ENCODE measurements at places on chromosomes 11 and 22. TPM values are rescaled to one million over a fixed set of nuclear protein-coding genes. Genes with fewer than 3 reads are reported as not detected.
A peak's percentile ranks its signal among the peaks of the same experiment; 100 is the strongest.

- no peaks in the 10 kb centered on the region for H3K36me3 ChIP-seq
- DNase-seq, result no peak
- H3K27ac ChIP-seq, result no peak overlapping the region
These were observed 120.8 kb downstream of the CTTN start for GRCh38 chr11:70519117-70519516.

Gene LRRC75B
- total RNA-seq, result 9.8 TPM

GRCh38 chr11:89293965-89294679 lies 116.4 kb downstream of the TYR start:
- H3K36me3 ChIP-seq, result no peaks in the 10 kb centered on the region
- H3K4me3 ChIP-seq, result peak overlapping the region; percentile 28
- H3K4me1 ChIP-seq, result no peaks in the 10 kb centered on the region

Gene LRP5
- 30.9 TPM for total RNA-seq

GRCh38 chr11:63765688-63766241 lies 2.8 kb downstream of the ZFTA start:
- no peak overlapping the region for H3K4me3 ChIP-seq
- peaks cover 68% of the 10 kb centered on the region for H3K4me1 ChIP-seq
- no peak overlapping the region for H3K27ac ChIP-seq
- H3K36me3 ChIP-seq, result peaks cover 27% of the 10 kb centered on the region
- peaks cover 10% of the 10 kb centered on the region for H3K27me3 ChIP-seq

GRCh38 chr11:70575396-70576060 lies 177.2 kb downstream of the CTTN start:
- H3K36me3 ChIP-seq, result no peaks in the 10 kb centered on the region
- no peak overlapping the region for H3K27ac ChIP-seq
- no peak for DNase-seq
- peaks cover 3% of the 10 kb centered on the region for H3K27me3 ChIP-seq
- H3K4me1 ChIP-seq, result no peaks in the 10 kb centered on the region

DNA sequence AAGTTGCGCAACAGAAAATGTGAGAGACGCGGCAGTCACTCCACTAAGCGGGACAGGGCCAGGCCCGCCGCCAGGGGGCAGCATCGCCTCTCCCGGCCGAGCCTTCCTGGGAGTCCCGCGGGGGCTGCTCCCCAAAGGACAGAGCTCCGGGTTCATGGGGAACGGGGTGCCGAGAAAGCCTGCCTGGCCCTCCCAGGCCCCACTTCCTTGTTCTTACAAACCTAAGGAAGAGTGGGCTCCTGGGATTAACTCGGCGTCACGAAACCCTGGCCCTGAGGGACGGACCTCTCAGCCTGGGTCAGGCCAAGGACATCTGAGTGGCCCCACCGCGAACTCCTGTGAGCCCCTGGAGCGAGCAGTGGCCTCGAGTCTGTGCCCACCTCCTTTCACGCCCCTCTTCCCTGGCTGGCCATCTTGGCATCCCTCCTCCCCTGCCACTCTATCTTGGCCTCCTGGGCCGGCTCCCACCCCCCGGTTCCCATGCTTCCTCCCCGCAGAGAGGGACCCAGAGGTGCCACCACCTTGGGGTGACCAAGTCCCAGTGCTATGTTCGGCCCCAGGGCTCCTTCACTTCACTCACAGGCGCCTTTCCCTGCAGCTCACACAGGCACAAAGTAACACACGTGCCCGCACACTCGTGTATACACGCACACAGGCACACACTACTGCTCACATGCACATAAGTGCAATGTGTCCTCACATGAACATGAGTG lies 99.9 kb upstream of the FGF3 start:
- no peak overlapping the region for H3K27ac ChIP-seq
- peaks cover 31% of the 10 kb centered on the region for H3K27me3 ChIP-seq
- no peak overlapping the region for H3K4me3 ChIP-seq
- peak; percentile 76 for DNase-seq
- H3K36me3 ChIP-seq, result no peaks in the 10 kb centered on the region

GRCh38 chr11:47538741-47539565 lies 14.0 kb downstream of the CELF1 start:
- H3K4me1 ChIP-seq, result peaks cover 7% of the 10 kb centered on the region
- peaks cover 3% of the 10 kb centered on the region for H3K36me3 ChIP-seq
- H3K27ac ChIP-seq, result peak overlapping the region; percentile 44
- no peak for DNase-seq

- H3K36me3 ChIP-seq, result no peaks in the 10 kb centered on the region
- H3K4me3 ChIP-seq, result no peak overlapping the region
- H3K27ac ChIP-seq, result no peak overlapping the region
- DNase-seq, result peak; percentile 60
- H3K27me3 ChIP-seq, result no peaks in the 10 kb centered on the region
- H3K4me1 ChIP-seq, result no peaks in the 10 kb centered on the region
These were observed 421.6 kb downstream of the METTL15 start for GRCh38 chr11:28529540-28530410.

DNA sequence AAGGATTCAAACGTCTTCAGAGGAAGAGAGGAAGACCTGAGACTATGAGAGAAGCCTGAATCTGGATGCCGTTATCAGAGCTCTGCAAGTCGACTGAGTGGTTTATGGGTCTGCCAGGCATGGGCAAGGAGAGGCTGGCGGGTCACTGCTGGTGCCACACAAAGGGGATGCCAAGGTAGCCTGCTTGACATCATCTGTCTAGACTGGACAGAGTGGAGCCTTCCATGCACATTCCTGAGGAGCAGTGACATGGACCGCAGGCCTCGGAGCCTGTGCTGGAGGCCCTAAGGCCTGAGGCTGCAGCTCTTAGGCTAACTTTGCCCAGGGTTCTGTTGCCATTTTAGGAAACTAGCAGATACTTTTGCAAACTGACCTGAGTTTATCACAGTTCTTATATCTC lies 127.4 kb downstream of the WT1 start:
- no peaks in the 10 kb centered on the region for H3K27me3 ChIP-seq
- H3K4me3 ChIP-seq, result no peak overlapping the region
- no peak overlapping the region for H3K27ac ChIP-seq
- DNase-seq, result no peak

Measured in muscle of leg (tissue), 16 donors.